T-cell (primary cell): ENCODE measurements at places on chromosomes 1 and 21. TPM values are rescaled to one million over a fixed set of nuclear protein-coding genes. Genes with fewer than 3 reads are reported as not detected.

The CLDN14 gene
- not detected for total RNA-seq

The REN gene
- not detected for total RNA-seq

The ZRANB2 gene
- total RNA-seq = 127 TPM

The GBP6 gene
- 0.13 TPM for total RNA-seq

The FMO5 gene
- 0.96 TPM for total RNA-seq

The MORN1 gene
- total RNA-seq = 9.8 TPM

The IL23R gene
- 0.18 TPM for total RNA-seq

The GNG12 gene
- 0.44 TPM for total RNA-seq

DNA sequence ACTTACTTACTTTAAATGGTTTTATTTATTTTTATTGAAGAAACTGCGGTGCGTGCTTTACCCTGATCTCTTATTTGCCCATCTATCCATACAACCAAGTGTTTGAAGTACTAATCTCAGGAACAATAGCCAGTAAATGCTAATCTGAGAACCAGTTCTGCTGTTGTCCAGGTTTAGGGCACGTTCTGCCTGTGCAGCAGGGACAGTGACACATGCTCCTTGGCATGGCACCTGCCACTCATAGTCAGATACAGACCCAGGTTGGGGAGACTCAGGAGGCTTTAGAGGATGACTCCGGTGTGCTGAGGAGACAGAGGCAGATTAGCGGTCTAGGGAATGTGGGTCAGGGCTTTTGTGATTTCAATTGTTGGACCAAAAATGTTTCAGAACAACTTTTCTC is 83.6 kb downstream of the NRIP1 start:
- H3K27me3 ChIP-seq = no peaks in the 10 kb centered on the region
- no peaks in the 10 kb centered on the region for H3K36me3 ChIP-seq
- H3K27ac ChIP-seq = no peak overlapping the region
- no peaks in the 10 kb centered on the region for H3K4me1 ChIP-seq

DNA sequence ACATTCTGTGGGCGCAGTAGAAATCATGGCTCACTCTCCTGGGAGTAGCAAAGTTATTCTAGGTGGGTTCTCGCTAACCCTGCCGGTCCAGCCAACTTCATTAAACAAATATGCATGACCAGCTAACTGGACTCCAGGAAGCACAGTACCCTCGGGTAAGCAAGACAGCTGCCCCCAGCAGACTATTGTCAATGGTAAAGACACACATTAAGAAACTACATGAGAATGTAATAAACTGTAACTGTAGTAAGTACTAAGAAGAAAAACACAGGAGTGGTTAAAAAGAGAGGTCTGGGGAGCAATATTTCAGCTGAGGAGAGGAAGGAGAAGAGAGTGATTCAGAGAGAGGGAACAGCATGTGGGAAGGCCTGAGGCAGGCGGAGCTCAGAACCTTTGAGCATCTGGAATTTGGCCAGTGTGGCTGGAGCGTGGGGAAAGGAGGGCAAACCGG is 7.4 kb downstream of the SLC2A5 start:
- DNase-seq = no peak
- H3K27me3 ChIP-seq = peaks cover 4% of the 10 kb centered on the region
- H3K27ac ChIP-seq = no peak overlapping the region
- H3K4me1 ChIP-seq = no peaks in the 10 kb centered on the region

DNA sequence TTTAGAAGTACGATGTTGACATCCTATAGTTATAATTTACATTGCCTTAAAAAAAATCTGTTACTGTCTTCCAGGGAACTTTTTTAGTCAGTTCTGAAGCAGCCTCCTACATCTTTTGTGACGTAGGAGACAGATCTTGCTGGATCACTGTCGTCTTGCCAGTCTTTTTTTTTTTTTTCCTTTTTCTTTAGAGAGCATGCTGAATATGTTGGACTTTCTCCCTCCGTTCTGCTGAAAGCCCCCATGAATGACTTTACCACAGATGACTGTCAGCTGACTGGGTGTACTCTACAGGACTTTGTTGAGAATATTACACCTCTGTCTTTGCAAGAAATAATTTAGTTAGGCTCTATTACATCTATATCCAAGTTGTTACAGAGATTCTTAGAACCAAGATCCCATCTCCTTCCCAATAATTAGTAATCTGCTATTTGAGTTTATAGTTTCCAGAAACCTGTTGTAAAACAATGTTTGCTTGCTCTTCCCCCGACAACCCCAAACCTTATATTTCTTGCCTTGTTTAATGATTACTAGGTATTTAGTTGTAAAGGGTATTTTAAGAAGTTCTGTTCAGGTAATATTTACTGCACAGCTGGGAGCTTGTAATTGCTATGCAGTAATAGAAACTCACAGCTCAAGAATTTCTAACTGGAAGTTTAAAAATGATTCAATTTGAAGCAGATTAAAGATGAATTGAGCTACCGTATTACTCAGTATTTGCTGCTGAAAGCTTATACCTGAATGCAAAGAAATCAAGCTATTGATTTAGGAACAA is 61.8 kb downstream of the RASAL2 start:
- no peak overlapping the region for H3K4me3 ChIP-seq
- no peaks in the 10 kb centered on the region for H3K36me3 ChIP-seq
- DNase-seq = no peak

DNA sequence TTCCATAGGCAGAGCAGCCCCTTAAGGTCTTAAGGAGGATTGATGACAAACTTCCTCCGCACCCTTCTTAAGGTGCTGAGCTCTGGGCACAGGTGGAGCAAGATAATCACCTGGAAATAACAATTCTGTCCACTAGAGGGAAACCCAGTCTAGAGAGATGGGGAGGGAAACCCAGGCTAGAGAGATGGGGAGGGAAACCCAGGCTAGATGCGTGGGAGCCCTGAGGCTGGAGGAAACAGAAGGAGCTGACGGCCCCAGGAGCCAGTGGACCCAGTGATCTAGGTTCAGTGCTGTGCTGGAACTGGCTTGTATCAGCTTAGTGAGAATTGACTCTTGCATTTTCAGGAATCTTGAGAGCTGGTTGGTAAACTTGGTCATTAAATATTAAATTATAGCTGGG is 17.8 kb upstream of the MYCL start:
- no peaks in the 10 kb centered on the region for H3K36me3 ChIP-seq
- H3K27me3 ChIP-seq = no peaks in the 10 kb centered on the region
- H3K27ac ChIP-seq = no peak overlapping the region
- peak; percentile 25 for DNase-seq

DNA sequence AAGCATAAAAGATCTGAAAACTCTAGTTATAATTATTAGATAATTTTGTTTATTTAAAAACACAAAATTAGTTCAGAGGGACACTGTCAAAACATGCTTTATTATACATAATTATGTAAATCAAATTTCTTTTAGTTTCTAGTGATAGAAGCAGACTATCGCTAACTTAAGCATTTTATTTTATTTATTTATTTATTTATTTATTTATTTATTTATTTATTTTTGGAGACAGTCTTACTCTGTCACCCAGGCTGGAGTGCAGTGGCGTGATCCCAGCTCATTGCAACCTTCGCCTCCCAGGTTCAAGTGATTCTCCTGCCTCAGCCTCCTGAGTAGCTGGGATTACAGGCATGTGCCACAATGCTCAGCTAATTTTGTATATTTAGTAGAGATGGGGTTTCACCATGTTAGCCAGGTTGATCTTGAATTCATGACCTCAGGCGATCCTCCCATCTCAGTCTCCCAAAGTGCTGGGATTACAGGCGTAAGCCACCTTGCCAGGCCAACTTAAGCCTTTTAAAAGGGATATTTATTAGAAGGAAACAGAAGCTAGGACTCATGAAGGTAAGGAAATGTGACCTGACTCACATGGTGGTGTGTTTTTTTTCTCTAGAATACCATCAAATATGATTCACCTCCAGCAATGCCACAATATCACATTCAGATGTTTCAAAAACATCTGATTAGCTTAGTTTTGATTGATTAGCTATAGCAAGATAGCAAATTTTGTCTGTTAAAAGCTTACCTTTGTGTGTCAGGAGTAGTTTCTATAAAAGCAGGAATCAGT is 1357.4 kb upstream of the ADGRL4 start:
- DNase-seq = no peak
- H3K4me3 ChIP-seq = no peak overlapping the region
- H3K27ac ChIP-seq = no peak overlapping the region
- no peaks in the 10 kb centered on the region for H3K27me3 ChIP-seq
- no peaks in the 10 kb centered on the region for H3K36me3 ChIP-seq

- no peaks in the 10 kb centered on the region for H3K4me1 ChIP-seq
- H3K4me3 ChIP-seq = no peak overlapping the region
- DNase-seq = no peak
- H3K36me3 ChIP-seq = no peaks in the 10 kb centered on the region
Observed at GRCh38 chr1:234535763-234536515, 57.0 kb upstream of the TARBP1 start.

GRCh38 chr21:38075833-38076587 is 159.8 kb upstream of the KCNJ6 start:
- H3K27ac ChIP-seq = no peak overlapping the region
- H3K27me3 ChIP-seq = no peaks in the 10 kb centered on the region
- H3K4me3 ChIP-seq = no peak overlapping the region
- no peaks in the 10 kb centered on the region for H3K36me3 ChIP-seq

DNA sequence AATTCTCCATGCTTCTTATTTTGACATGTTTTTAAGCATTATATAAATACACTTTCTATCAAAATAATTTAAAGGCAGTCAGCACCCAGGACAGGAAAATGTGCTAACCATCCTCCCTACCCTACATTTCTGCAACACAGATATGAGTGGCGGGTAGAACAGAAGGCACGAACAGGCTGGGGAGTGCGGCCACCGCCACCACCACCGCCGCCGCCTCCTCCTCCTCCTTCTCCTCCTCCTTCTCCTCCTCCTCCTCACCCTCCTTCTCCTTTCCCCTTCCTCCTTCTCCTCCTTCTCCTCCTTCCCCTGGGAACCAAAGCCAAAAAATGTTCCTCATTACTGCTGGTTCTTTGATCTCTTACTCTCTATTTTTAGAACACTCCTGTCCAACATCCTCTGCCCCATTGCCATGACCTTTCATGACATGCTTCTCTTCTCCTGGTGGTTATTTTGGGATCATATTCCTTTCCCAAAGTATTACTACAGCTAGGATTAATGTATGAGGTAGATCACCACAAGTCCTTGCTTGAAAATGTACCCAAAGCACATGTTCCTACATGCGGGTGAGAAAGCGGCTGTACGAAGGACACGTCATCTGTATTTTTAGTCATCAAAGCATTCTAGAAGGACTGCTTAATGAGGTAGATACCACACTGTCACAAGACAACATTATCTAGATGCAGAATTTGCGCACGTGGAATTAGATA is 24.5 kb upstream of the CCN1 start:
- H3K4me1 ChIP-seq = no peaks in the 10 kb centered on the region
- no peak overlapping the region for H3K27ac ChIP-seq

DNA sequence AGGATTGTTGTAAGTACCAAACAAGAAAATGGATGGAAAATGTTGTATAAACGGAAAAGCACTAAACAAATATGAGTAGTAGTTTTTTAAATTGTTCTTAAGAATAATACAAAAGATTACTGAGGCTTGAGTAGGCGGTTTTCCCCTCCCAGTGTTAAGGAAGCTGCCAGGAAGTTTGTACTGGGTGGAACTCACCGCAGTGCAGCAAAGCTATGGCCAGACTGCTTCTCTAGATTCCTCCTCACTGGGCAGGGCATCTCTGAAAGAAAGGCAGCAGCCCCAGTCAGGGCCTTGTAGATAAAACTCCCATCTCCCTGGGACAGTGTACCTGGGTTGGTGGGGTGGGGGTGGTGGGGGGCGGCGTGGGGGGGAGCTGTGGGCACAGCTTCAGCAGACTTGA is 58.7 kb downstream of the XCL2 start:
- no peaks in the 10 kb centered on the region for H3K36me3 ChIP-seq
- H3K27ac ChIP-seq = peak overlapping the region; percentile 49
- no peaks in the 10 kb centered on the region for H3K27me3 ChIP-seq
- H3K4me3 ChIP-seq = no peak overlapping the region

DNA sequence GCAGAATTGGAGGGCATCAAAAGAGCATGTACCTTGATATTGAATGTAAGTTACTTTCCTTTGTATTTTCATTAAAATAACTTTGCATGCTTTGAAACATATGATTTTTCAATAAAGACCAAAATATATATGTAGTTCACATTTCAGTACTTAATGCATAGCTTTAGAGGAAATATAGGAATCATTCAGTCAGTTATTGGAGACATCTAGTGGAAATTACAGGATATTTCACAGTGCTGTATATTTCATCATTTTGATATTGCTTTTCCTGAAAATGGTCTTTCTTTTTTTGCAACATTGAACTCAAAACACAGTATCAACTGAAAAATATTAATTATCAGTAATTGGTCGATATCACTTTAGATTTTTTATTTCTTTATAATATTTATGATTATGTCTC is 375.8 kb downstream of the NCAM2 start:
- no peaks in the 10 kb centered on the region for H3K36me3 ChIP-seq
- H3K4me3 ChIP-seq = no peak overlapping the region
- no peaks in the 10 kb centered on the region for H3K4me1 ChIP-seq
- no peak for DNase-seq
- no peaks in the 10 kb centered on the region for H3K27me3 ChIP-seq

- H3K4me1 ChIP-seq = peaks cover 5% of the 10 kb centered on the region
- no peak overlapping the region for H3K4me3 ChIP-seq
- H3K27ac ChIP-seq = no peak overlapping the region
Observed at GRCh38 chr1:204350857-204351573, 8.7 kb downstream of the PLEKHA6 start.

GRCh38 chr1:183270541-183271141 is 84.6 kb downstream of the LAMC2 start:
- H3K4me3 ChIP-seq = no peak overlapping the region
- no peaks in the 10 kb centered on the region for H3K4me1 ChIP-seq
- H3K27me3 ChIP-seq = peaks cover 7% of the 10 kb centered on the region
- no peak overlapping the region for H3K27ac ChIP-seq
- DNase-seq = no peak

- H3K36me3 ChIP-seq = no peaks in the 10 kb centered on the region
- no peak overlapping the region for H3K4me3 ChIP-seq
- H3K27me3 ChIP-seq = peaks cover 11% of the 10 kb centered on the region
- DNase-seq = no peak
Observed at GRCh38 chr1:233459968-233460367, 132.4 kb downstream of the MAP3K21 start.

GRCh38 chr21:42086969-42087368 is 15.9 kb downstream of the UMODL1 start:
- H3K27ac ChIP-seq = no peak overlapping the region
- no peaks in the 10 kb centered on the region for H3K27me3 ChIP-seq
- DNase-seq = no peak
- peaks cover 24% of the 10 kb centered on the region for H3K4me1 ChIP-seq
- no peak overlapping the region for H3K4me3 ChIP-seq
- no peaks in the 10 kb centered on the region for H3K36me3 ChIP-seq

- no peaks in the 10 kb centered on the region for H3K36me3 ChIP-seq
- H3K27me3 ChIP-seq = no peaks in the 10 kb centered on the region
- H3K4me3 ChIP-seq = no peak overlapping the region
- DNase-seq = no peak
- H3K27ac ChIP-seq = no peak overlapping the region
- peaks cover 31% of the 10 kb centered on the region for H3K4me1 ChIP-seq
Observed at GRCh38 chr21:31403596-31404333, 59.7 kb upstream of the TIAM1 start.

GRCh38 chr1:217096200-217096599 is 373.0 kb upstream of the ESRRG start:
- no peak overlapping the region for H3K4me3 ChIP-seq
- no peaks in the 10 kb centered on the region for H3K27me3 ChIP-seq
- no peak overlapping the region for H3K27ac ChIP-seq
- H3K4me1 ChIP-seq = no peaks in the 10 kb centered on the region

GRCh38 chr21:32162727-32163320 is 116.0 kb downstream of the MIS18A start:
- H3K36me3 ChIP-seq = no peaks in the 10 kb centered on the region
- no peak for DNase-seq
- no peaks in the 10 kb centered on the region for H3K4me1 ChIP-seq
- H3K4me3 ChIP-seq = no peak overlapping the region
- no peaks in the 10 kb centered on the region for H3K27me3 ChIP-seq

GRCh38 chr1:57202241-57202640 is 221.6 kb downstream of the DAB1 start:
- no peak overlapping the region for H3K4me3 ChIP-seq
- no peaks in the 10 kb centered on the region for H3K27me3 ChIP-seq
- no peaks in the 10 kb centered on the region for H3K36me3 ChIP-seq
- DNase-seq = no peak
